ENCODE measurements at places on chromosomes 6 and 20. TPM values are rescaled to one million over a fixed set of nuclear protein-coding genes. Genes with fewer than 3 reads are reported as not detected.

The DEFB124 gene
- not detected for total RNA-seq

The ABHD12 gene
- 23.0 TPM for total RNA-seq

- ATAC-seq, result no peak
These were observed 56.6 kb downstream of the SH3BGRL2 start for GRCh38 chr6:79687759-79688158.

- ATAC-seq, result no peak
These were observed 71.3 kb downstream of the DZANK1 start for GRCh38 chr20:18395544-18395943.

The BPIFA1 gene
- not detected for total RNA-seq

DNA sequence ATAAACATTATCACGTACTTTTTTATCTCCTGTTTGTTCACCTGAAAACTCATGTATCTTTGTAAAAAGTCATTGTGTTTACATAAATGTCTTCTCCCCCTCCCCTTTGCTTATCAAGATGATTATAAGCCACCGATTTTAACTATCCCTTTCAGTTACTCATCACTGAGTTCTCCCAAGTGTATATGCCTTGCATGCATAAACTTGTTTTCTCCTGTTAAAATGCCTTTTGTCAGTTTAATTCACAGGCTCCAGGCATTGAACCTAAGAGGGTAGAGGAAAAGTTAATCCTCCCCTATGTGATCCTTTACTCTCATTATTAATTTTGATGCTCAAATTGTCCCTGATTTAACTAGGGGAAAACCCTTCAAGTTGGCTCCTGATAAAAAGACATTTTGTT is 24.2 kb downstream of the ANKEF1 start:
- no peak for ATAC-seq

- ATAC-seq, result no peak
These were observed 2.9 kb downstream of the ZNF335 start for GRCh38 chr20:45968801-45969711.

The TTLL9 gene
- not detected for total RNA-seq
